GM23338 (cell line): ENCODE measurements at places on chromosomes 5 and 9.

GRCh38 chr5:172178991-172179989 lies 8.7 kb downstream of the STK10 start:
- H3K27ac ChIP-seq, result 0 out of 2 replicates have a peak overlapping the region, but pooled peaks have one; percentile 55
- H3K36me3 ChIP-seq, result no peaks in the 10 kb centered on the region
- H3K27me3 ChIP-seq, result no peaks in the 10 kb centered on the region
- peaks cover 36% of the 10 kb centered on the region for H3K4me1 ChIP-seq
- DNase-seq, result peak; percentile 38
- no peak overlapping the region for H3K4me3 ChIP-seq

DNA sequence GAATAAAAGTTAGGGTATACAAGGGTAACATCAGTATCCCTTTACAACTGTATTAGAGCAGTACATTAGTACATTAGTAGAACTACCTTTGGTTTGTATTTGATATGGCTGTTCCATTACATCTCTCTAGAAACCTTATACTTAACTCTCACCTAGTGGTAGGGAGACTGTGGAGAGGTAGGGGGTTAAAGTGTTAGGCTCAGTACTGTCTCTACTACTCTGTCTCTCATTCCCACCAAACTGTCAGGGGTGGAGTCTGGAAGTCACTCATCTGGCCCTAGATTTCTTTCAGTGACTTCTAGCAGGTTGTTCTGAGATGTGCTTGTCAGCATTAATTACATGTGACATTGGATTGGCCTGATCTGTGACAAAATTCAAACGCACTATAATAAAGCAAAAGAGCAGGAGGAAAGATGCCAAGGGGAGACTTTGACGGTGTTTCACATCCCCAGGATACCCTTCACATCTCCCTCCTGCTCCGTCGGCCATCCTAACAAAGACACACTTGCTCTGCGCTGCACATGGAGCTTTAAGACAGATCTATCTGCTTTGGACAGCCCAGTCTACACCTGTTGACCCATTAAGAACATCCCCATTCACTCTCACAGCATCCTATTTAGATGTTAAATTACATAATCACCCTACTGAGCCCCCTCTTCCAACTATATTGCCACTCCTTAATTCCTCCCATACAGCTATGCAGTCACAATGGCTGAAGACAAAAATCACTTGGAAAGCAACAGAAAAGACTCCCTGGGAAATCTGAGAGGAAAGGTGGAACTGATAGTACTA lies 1043.0 kb upstream of the DMAC1 start:
- H3K4me3 ChIP-seq, result no peak overlapping the region
- DNase-seq, result no peak
- H3K36me3 ChIP-seq, result no peaks in the 10 kb centered on the region
- H3K4me1 ChIP-seq, result peaks cover 20% of the 10 kb centered on the region

DNA sequence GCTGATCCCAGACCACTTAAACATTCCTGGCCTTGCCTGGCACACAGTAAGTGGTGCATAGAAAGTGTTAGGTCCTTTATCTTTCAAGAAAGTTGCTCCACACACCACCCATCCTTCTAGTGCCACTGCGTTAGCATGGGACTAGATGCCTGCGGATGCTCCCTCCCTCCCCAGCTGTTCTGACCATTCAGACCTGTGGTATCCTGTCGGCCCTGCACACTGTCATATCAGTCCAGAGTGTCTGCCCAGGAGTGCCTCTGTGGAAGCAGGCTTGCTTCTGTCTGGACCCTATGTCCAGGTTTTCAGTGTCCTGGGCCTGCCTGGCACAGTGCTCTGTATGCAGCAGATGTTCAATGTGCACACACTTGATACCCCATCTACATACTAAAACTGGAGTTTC lies 38.3 kb upstream of the SMU1 start:
- no peak overlapping the region for H3K27ac ChIP-seq
- no peak overlapping the region for H3K4me3 ChIP-seq
- H3K4me1 ChIP-seq, result peaks cover 15% of the 10 kb centered on the region; the same call in 1 of the 2 replicates
- H3K36me3 ChIP-seq, result no peaks in the 10 kb centered on the region
- no peaks in the 10 kb centered on the region for H3K27me3 ChIP-seq

DNA sequence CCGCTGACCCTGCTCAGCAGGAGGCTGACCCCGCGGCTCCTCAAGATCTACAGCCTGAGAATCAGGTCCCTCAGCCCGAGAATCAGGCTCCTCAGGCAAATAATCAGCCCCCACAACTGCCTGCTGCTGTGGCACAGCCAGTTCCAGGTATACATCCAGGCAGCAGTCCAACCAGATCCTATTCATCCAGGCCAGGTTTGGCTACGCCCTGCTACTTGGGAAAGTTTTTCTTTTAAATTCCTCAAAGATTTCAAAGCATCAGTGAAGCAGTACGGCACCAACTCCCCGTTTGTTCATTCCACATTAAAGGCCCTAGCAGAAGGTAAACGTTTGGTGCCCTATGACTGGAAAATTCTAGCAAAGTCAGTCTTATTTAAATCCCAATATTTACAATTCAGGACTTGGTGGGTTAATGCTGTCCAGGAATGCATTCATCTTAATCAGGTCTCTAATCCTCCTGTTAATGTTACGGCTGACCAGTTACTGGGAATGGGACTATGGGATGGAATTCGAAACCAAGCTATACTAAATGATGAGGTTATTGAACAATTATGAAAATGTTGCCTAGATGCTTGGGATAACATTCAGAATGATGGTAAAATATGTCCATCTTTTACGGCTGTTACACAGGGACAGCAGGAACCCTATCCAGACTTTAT lies 102.3 kb downstream of the SYK start:
- no peak overlapping the region for H3K4me3 ChIP-seq
- no peak for DNase-seq
- no peaks in the 10 kb centered on the region for H3K36me3 ChIP-seq
- H3K27me3 ChIP-seq, result no peaks in the 10 kb centered on the region
- peaks cover 7% of the 10 kb centered on the region for H3K4me1 ChIP-seq
- H3K27ac ChIP-seq, result no peak overlapping the region

DNA sequence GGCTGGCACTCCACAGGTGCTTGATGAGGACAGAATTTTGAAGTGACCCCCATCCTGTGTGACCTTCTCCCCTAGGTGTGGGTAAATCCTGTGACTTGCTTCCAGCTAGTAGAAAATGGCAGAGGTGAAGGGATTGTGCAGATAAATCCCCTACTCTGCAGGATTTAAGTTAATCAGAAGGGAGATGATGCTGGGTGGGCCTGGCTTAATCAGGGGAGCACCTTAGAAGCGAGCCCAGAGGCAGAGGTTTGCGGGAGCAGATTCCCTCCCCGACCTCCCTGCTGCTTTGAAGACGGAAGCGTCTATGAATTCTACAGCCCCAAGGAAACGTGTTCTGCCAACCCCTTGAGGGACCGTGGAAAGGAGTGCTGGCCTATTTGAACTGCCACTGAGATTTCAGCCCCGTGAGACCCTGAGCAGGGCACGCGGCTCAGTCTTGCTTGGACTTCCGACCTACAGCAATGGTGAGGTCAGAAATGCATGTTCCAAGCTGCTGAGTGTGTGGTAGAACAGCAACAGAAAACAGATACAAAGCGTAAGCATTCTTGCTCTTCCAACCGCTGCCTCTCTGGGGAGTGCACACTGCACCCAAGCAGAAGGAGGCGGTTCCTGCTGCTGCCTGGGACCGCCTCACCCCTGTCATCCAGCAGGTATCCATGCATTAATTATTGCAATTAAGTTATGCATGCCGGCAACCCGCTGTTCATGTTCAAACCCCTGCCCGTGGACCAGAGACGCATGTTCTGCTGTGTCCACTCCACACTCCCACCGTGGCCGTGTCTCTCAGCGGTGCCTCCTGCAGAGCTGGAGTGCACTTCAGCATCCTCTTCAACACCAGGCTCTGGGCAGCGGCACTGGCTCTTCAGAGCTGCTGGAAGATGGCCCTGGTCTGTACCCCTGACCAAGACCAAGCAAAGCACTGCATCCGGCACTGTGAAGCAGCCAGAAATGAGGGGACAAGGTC lies 54.6 kb upstream of the RXRA start:
- no peaks in the 10 kb centered on the region for H3K4me1 ChIP-seq
- H3K4me3 ChIP-seq, result no peak overlapping the region
- no peak overlapping the region for H3K27ac ChIP-seq
- no peaks in the 10 kb centered on the region for H3K27me3 ChIP-seq
- H3K36me3 ChIP-seq, result no peaks in the 10 kb centered on the region

- H3K27ac ChIP-seq, result no peak overlapping the region
- H3K4me3 ChIP-seq, result no peak overlapping the region
- H3K4me1 ChIP-seq, result peaks cover 42% of the 10 kb centered on the region
- H3K36me3 ChIP-seq, result no peaks in the 10 kb centered on the region
- H3K27me3 ChIP-seq, result no peaks in the 10 kb centered on the region
Measured at GRCh38 chr9:15249042-15249818, 57.8 kb downstream of the TTC39B start.

- no peak for DNase-seq
- no peak overlapping the region for H3K4me3 ChIP-seq
Measured at GRCh38 chr5:145484158-145484557, 351.0 kb downstream of the PRELID2 start.

DNA sequence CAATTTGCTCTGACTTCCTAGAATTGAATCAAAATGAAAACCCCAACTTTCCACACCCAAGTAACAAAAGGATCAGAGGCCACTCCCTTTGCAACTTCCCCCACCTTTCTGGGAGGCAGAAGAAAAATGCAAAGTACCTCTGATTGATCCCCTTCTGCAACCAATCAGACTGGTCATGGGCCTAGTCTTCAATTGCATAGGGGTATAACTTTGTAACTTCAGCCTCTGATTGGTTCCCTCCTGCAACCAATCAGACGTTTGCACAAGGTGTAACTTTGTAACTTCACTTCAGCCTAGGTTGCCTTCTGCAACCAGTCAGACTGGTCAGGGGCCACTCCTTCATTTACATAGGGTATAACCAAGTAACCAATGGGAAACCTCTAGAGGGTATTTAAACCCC lies 38.3 kb upstream of the CNOT6 start:
- H3K36me3 ChIP-seq, result peaks cover 4% of the 10 kb centered on the region; the same call in 1 of the 2 replicates
- H3K4me1 ChIP-seq, result no peaks in the 10 kb centered on the region
- no peak overlapping the region for H3K27ac ChIP-seq
- DNase-seq, result no peak

DNA sequence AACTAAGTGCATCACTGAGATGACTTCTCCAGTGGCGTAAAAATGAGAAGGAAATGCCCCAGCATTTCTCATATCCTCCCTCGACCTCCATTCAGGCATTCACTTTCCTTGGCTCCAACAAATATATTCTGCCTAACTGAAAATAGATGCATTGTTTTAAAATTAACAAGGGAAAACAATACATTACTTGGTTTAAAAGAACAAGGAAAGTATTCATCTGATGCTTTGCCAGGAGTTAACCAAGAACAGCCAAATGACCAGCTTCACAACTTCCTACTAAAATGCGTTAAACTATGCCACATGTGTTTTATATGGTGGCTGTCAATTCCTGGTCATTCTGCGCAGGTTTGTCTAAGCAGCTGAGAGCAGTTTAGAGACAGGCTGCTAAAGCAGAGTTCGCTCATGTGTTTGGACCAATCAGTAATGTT lies 121.4 kb downstream of the GNAQ start:
- no peak for DNase-seq
- no peak overlapping the region for H3K27ac ChIP-seq
- H3K36me3 ChIP-seq, result no peaks in the 10 kb centered on the region
- no peak overlapping the region for H3K4me3 ChIP-seq
